ENCODE measurements at places on chromosomes 3 and 15. TPM values are rescaled to one million over a fixed set of nuclear protein-coding genes. Genes with fewer than 3 reads are reported as not detected.

KLF15 gene
- total RNA-seq: 5.7 TPM

SRP14 gene
- 181 TPM for total RNA-seq

ADAMTSL3 gene
- total RNA-seq: not detected

FAN1 gene
- 24.1 TPM for total RNA-seq

CKMT1A gene
- total RNA-seq: not detected

BBS4 gene
- 24.7 TPM for total RNA-seq

ATP2C1 gene
- 69.2 TPM for total RNA-seq

RFTN1 gene
- 84.1 TPM for total RNA-seq

PLCB2 gene
- total RNA-seq: 0.40 TPM

GUCA1C gene
- total RNA-seq: not detected

PPP1R14D gene
- not detected for total RNA-seq

IL17RB gene
- 0.24 TPM for total RNA-seq

CILP gene
- not detected for total RNA-seq

SLC12A1 gene
- not detected for total RNA-seq

CTXN2 gene
- total RNA-seq: not detected

SHISA5 gene
- 211 TPM for total RNA-seq
